NCI-H146 (cell line): ENCODE measurements at places on chromosomes 13 and 19.

- no peak for DNase-seq
Observed at GRCh38 chr19:45733160-45733810, at the start of gene MEIOSIN. Gene MEIOSIN, plus strand, starts transcription at chr19:45733439. Its CDS starts 1,938 bp downstream, at chr19:45735377.

GRCh38 chr13:101875717-101876393, 423.4 kb downstream of the ITGBL1 start:
- DNase-seq: peak; percentile 98

GRCh38 chr13:99307247-99307646, at the start of gene GPR183:
Gene GPR183, minus strand, starts transcription at chr13:99307399. Its CDS starts 11,254 bp downstream, at chr13:99296145.
- DNase-seq: no peak

DNA sequence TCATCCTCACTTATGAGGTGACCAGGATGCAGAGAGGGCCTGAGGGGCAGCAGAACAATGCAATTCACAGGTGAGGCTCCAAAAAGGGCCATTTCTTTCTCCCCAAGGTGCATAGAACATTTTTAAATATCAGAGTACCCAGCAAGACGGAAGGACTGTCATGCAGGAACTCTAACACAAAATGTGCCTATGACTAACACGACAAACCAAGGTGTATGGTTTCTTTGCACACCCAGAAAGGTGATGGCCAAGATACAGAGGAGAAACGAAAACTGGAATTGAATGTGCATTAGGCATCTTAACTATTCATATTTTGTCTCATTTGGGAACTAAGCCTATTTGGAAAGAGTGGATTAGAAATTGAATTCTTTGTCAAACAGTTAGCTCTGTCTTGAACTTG, 29.9 kb downstream of the SHISA2 start:
- no peak for DNase-seq

- DNase-seq: no peak
Observed at GRCh38 chr19:1396019-1396767, 5.1 kb downstream of the GAMT start.

GRCh38 chr13:23558675-23559536, 11.3 kb upstream of the TNFRSF19 start:
- no peak for DNase-seq

DNA sequence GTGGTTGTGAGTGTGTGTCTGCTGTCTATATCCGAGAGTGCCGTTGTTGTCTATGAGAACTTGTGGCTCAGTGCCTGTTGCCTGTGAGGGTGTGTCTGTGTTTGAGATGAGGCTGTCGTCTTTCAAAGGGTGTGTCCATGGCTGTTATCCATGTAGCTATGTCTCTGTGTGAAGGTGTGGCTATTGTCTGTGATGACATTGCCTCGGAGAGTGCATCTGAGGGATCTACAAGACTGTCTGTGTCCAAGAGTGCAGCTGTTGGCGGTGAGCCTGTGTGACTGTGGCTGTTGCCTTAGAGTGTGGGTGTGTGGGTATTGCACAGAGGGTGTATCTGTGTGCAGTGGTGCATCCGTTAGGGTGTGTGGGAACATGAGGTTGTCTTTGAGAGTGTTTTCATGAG, 4.9 kb downstream of the NUMBL start:
- DNase-seq: no peak

- no peak for DNase-seq
Observed at GRCh38 chr13:49021953-49022352, 46.2 kb downstream of the FNDC3A start.

GRCh38 chr19:49271080-49271753, 53.8 kb downstream of the SLC6A16 start:
- no peak for DNase-seq

DNA sequence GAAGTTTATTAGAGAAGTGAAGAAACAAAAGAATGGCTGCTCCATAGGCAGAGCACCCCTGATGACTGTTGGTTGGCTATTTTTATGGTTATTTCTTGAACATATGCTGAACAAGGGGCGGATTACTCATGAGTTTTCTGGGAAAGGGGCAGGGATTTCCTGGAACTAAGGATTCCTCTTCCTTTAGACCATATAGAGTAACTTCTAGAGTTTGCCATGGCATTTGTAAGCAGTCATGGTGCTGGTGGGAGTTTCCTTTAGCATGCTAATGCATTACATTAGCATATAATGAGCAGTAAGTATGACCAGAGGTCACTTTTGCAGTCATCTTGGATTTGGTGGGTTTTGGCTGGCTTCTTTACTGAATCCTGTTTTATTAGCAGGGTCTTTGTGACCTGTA, 38.7 kb upstream of the PCDH8 start:
- DNase-seq: no peak

GRCh38 chr13:51811920-51812451, 8.0 kb upstream of the DHRS12 start:
- DNase-seq: no peak

DNA sequence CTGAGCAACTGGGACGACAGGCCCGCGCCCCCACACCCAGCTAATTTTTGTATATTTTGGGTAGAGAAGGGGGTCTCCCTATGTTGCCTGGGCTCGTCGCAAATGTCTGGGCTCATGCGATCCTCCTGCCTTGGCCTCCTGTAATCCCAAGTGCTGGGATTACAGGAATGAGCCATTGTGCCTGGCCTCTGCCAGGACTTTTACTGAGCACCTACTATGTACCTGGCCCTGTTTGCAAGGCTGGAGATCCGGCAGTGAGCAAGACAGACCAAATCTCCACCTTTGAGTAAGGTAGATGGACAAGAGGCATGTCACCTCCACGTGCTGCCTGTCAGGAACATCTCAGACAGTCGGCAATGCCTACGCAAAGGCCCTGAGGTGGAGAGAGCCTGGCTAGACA, 6.9 kb downstream of the FKBP8 start:
- DNase-seq: no peak

- DNase-seq: no peak
Observed at GRCh38 chr19:7682175-7682855, 1.7 kb downstream of the TRAPPC5 start.

DNA sequence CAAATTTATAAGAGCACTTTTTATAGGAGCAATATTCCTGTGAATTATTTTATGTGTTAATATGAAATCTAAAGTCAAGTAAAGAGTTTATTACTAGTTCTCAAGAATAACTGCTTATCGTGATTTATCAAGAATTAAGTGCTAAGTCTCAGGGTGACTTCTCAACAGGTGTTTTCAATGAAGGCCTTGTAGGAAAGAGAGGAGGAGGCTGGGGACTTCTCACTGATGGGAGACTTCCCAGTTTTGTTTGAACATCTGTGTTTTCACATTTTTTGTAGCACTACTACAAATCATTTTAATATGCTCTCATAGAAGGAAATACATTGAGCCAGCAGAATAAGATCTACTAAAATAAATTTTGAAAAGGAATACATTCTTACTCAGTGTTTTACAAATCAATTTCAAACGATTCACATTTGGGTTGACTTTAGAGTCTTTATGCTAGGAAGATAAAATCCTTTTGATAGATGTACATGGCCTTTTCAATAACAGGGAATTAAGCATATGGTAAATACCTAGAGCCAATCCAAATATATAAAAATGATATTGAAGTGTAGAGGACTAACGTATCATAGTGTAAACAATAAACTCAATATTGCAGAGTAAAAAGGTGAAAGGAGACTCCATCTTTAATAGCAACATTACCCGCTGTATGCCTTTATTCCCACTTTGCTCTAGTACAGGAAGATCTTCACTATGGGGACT, 6.8 kb downstream of the PCDH17 start:
- DNase-seq: no peak

DNA sequence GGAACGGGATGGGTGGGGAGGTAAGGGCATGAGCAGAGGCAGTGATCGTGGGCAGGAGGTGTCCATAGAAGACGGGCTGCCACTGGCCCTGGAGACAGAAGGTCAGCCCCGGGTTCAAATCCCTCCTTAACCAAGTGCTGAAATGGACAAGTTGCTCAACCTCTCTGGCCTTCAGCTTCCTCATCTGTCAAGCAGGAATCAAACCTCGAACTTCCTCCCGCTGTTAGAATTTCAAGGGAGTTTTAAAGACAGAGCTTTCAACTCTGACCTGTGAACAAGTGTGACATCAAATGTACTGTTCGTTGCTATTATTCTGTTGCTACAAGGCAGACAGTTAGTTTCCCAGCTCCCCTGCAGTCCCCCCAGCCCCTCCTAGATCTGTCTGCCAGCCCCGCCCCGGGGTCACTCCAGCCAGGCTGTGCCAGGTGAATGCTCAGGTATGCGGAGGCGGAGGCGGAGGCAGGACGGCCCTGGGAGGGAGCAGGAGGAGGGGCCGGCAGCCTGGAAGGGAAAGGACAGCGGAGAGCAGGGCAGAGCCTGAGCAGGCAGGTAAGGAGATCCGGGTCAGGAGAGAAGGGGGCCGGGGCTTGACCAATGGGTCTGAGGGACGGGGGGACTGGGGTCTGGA, at the start of gene EPS8L1:
TSS of gene EPS8L1 (plus strand) at position 499 of the 628 bp plus-strand sequence. CDS start 576 bp downstream, outside the sequence.
- peak; percentile 33 for DNase-seq

GRCh38 chr13:50911081-50911631, 1.6 kb downstream of the RNASEH2B start:
- no peak for DNase-seq

DNA sequence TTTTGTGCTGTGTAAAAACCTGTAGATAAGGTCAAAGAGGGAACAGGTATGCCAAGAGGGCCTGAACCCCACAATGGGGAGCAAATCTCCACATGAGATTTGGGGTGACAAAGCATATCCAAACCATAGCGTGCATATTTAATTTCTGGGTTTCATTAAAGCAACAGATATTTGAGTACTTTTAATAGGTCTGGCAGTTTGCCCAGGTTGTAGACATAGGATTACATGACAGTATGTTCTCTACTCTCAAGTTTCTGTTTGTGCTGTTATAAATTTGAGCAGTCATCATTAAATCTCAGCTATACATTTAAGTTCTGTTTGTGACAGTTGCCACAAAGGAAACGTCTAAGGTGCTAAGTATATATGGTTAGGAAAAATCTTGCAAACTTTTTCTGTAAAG, 236.4 kb downstream of the ATP8A2 start:
- DNase-seq: peak; percentile 22

GRCh38 chr13:44760434-44760833, 184.3 kb upstream of the TSC22D1 start:
- DNase-seq: no peak

GRCh38 chr19:38452430-38453366, 19.2 kb downstream of the RYR1 start:
- peak; percentile 17 for DNase-seq

DNA sequence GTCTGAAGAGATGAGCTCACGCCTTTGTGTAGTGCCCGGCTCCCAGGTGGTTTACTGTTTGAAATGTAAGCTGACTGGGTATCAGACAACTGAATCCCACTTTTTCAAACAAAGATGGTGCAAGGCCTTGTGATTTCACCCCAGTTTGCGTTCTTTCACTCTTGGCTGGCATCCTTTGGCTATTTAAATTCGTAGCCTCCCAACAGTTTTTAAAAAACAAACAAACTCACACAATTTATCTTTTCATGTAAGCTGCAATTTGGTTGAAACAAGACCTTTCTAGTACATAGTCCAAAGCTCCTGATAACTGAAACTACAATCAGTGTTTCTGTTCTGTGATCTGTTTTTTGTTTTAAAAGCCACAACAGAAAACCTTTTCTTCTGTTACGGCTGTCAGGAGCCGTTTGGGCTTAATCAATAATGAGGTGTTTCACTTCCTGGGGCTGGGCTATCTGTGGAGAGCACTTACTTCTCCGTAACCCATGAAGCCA, 65.1 kb upstream of the NPAS1 start:
- no peak for DNase-seq

DNA sequence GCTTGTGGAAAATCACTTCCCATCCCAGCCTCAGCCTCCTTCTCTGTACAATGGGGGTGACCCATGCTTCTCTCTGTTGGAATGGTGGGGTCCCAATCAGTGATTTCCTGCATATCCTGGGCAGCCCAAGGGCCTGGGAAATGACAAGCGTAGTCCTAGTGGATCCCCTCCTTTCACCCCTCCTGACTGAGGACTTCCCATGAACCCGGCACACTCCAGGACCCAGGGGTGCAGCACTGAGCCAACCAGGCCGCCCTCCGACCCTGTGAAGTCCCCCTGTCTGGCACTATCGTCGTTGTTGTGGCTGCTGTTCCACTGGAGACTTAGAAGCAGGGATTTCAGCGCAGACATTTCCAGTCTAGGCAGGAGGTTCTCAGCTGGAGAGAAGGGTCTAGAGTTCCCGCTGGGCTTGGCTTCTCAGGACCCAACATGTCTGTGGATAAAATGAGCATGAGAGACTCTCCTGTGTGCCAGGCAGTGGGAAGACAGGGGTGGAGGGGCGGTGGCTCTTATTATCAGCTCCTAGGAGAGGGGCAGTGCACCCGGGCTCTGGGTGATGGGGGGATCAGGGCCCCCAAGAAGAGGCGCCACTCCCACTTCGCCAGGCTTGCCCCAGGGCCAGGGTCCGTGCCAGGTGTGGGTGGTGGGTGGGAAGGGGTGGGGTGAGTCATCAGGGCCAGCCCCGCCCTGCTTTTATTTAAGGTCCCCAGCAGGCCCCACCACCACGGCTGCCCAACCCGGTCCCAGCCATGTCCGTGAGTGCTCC, at the start of gene LGALS7B:
TSS of gene LGALS7B (plus strand) at position 723 of the 766 bp plus-strand sequence. CDS start at position 750, 27 bp downstream.
- DNase-seq: no peak

- DNase-seq: no peak
Observed at GRCh38 chr13:50796463-50796862, 47.0 kb downstream of the DLEU7 start.

DNA sequence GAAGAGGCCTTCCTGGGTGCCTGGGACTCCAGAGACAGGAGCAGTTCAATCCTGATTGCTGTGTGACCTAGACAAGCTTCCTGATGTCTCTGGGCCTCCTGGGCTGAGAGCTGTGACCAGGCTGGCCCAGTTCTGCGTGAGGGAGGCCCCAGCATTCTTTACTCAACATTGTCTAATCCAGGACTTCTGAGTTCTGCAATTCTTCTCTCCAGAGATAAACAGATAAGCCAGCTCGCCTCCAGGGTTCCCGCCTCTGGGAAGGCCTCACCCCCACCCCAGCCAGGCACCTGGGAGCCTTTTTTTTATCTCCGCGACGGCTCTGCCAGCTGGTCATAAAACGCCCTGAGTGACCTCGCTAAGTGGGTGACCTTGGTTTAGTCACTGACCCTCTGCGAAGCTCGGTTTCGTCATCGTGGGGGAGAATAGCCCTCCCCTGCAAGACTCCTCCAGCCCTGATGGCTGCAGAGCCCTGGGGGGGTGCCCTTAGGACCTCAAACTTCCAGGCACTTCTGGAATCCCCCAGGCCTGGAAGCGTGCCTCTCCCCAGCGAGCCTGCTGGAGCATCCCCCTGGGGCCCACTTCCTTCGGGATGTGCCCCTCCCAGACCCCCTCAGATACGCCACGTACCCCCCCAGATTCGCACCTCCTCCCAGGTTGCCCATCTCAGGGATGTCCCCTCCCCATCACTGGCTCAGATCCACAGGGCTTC, 1.9 kb downstream of the SULT2B1 start:
- peak; percentile 66 for DNase-seq

- no peak for DNase-seq
Observed at GRCh38 chr13:91630946-91631345, 232.5 kb downstream of the GPC5 start.

- DNase-seq: no peak
Observed at GRCh38 chr13:110046811-110047210, 260.1 kb downstream of the COL4A1 start.

GRCh38 chr19:46068345-46069258, 27.8 kb upstream of the IGFL4 start:
- DNase-seq: no peak

GRCh38 chr13:110528911-110529310, 32.6 kb downstream of the RAB20 start:
- no peak for DNase-seq

GRCh38 chr19:7074705-7075282, 5.3 kb downstream of the ZNF557 start:
- no peak for DNase-seq

- peak; percentile 97 for DNase-seq
Observed at GRCh38 chr19:38079926-38080380, 144.1 kb downstream of the DPF1 start.
